ENCODE measurements at places on chromosomes 3 and 15.
A peak's percentile ranks its signal among the peaks of the same experiment; 100 is the strongest.

- DNase-seq, result no peak
Measured at GRCh38 chr3:119557877-119558269, 1.5 kb downstream of the CD80 start.

- DNase-seq, result no peak
Measured at GRCh38 chr3:10772271-10773161, 43.5 kb upstream of the SLC6A11 start.

GRCh38 chr15:42218953-42219592 is 11.0 kb upstream of the VPS39 start:
- DNase-seq, result no peak

DNA sequence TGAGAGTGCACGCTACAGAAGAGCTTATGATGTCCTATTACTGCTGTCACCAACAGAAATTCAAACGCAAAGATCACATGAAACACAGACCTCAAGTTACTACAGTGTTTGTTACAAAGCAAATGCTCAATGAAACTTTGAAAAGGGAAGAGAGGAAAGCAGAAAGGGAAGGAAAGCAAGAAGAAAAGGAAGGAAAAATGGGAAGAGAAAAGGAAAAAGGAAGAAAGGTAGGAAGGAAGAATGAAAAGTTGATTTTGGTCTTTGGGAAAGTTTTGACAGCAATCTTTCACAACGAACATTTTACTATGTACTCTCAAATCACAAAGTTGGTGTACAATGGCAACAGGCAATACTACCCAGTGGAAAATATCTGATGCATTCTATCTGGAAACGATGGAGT is 514.8 kb downstream of the MAGI1 start:
- no peak for DNase-seq

DNA sequence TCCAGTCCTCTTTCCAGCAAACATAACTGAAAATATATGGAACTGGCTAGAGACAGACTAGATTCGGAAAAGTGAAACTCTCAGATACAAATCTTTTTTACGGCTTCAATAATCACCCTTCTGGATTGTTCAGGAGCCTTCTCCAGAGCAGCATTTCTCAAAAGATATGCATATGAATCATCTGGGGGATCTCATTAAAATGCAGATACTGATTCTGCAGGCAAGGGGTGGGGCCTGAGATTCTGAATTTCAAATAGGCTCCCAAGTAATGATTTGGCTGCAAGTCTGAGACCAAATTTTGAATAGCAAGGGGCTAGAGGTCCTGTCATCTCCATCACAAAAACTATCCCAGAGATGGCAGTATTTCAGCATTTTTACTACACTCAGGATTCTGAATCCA is 165.4 kb downstream of the CTNNB1 start:
- no peak for DNase-seq

DNA sequence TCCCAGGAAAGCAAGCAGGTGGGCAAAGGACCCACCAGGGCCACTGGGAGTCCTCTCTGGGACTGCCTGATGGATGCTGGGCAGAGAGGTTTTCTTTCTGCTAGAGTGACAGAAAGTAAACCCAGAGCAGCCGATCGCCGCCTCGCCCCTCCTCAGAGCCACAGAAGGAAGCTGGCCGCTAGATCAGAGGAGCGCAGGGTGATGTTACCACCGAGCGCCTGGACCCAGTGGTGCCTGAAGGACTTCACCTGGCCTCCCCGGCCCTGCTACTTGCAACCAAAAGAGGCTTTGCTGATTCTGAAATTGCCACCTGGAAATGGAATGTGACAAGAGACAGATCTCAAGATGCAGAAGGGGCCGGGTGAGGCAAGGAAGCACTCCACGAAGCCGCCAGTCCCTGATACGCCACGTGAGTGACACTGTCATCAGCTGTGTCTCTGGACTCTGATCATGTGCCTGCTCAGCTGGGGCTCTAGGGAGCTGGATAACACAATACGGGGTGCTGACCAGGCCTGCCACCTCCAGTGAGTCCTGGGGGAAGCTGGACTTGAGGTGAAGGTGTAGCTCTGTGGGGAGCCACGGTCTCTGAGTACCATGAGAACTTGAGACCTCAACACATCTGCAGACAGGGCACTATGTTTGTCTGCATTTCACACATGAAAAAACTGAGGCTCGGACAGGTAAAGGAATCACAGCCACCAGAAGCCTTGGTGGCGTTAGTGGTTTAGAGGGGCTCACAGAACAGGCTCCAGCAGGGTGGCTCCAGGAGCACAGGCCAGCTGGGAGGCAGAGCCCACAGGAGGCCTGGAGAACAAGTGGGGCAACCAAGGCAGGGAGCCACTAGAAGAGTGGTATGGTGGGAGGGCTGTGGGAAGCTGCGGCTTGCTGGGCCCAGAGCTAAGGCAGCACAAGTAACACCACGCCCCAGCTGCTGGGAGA is 137.9 kb upstream of the PRR20G start:
- DNase-seq, result no peak

GRCh38 chr3:141280690-141281089 is 49.1 kb downstream of the PXYLP1 start:
- no peak for DNase-seq

DNA sequence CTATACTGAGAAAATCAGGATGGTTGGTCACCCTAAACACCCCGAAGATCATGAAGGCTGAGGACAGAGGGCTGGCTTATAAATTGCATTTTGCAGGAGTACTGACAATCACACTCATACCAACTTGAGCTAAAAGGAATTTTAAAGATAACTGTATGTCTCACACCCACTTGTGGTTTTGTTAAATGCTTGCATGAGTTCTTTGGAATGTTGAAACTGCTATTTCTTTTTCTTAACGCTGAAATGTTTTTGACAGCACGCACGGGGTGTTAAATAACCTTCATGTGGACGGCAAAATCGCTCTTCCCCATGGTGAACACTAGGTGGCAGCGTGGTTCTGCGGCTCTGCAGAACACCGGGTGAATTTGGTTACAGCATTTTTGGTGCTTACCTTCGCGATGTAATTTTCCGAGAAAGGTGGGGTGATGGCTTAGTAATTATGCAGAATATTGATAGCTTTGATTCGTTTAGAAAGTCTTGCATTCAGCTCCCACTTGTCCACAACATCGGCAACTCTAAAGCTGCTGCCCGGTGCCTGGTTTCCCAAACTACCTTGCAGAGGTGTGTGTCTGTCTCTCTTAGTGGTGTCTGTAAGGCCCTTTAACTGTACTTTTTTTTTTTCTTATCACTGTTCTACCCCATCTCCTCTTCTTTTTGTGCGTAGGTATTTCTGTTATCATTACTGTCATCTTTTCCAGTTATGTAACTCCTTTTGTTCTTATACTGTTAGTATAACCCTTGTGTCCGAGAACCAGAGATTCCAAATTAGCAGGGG is 51.7 kb downstream of the ARNT2 start:
- DNase-seq, result peak; percentile 5

GRCh38 chr3:13712682-13713180 is 163.8 kb downstream of the FBLN2 start:
- no peak for DNase-seq

GRCh38 chr3:16482770-16483531 is 30.5 kb downstream of the RFTN1 start:
- DNase-seq, result peak; percentile 70

Measured in DMS153 (cell line).